Anterior cingulate cortex (tissue), 58 donors: ENCODE measurements at places on chromosomes 2 and 18.

DNA sequence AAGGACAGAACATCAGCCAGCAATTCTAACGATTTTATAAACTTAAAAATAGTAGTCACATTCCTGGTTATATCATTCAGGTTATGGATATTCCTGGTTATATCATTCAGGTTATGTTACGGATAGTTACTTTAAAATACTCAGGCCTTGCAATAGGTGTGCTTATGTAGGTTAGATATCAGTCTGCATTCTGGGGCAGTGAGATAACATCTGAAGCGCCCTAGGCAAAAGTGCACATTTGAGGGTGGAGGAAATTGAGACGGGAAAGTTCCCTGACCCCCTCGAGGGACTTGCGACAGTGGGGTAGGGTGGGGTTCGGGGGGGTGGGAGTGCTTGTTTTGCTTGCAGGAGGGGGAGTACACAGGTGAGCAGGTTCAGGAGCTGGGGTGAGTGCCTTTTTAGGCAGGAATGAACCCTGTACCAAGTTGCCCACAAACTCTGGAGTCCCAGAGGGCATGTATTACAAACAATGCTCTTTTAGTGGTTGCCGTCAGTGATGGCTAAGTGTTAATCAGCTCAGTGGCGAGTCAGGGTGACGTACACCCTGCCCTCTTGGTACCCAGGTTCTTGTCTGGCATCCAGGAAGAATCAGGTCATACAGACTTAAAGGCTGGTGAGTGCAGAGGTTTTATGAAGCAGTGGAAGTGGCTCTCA, 31.8 kb downstream of the CREG2 start:
- no peak for DNase-seq

DNA sequence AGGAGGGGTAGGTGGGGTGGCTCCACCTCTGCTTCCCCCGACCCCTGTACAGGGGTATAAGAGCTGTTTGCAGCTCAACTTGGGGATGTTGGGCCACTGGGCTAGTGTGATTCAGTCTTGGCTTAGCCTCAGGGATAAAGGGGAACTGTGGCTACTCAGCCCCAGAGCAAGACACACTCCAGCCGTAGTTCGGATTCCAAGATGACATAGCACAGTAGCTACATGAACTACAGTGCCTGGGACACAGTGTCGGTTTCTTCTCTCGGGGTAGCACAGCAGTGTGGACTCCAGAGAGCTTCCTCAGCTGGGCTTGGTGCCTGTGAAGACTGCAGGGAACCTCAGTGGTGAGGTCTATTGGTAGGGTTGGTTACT, 21.1 kb downstream of the CARF start:
- no peak for DNase-seq

DNA sequence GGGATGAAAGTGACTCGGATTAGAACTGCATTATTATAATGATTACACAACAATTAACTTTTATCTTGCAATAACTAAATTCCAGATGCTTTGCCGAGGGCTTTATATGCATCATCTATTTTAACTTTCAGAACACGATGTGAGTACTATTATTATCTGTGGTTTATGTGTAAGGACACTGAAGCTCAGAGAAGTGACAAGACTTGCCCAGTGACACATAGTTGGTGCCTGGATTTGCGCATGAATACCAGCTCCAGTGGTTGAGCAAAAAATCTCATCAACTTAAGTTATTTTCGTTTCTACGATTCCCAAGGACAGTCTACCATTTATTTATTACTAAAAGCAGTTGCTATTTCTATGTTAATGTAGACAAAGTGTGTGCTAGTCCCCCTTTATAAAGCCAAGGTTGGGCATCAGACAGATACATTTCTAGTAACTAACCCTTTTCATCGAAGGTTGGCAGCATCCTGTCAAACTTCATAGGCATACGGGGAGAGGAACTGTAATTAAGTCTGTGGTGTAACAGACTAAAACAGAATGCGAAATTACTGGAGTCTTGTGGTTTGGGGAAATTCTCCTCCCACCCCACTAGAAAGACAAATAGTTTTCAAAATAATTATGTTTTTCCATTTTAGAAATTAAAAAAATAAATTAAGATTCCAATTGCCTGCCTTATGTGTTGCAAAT, 73.2 kb upstream of the BOD1L2 start:
- no peak for DNase-seq

GRCh38 chr2:159867567-159868361, 69.8 kb upstream of the CD302 start:
- no peak for DNase-seq

DNA sequence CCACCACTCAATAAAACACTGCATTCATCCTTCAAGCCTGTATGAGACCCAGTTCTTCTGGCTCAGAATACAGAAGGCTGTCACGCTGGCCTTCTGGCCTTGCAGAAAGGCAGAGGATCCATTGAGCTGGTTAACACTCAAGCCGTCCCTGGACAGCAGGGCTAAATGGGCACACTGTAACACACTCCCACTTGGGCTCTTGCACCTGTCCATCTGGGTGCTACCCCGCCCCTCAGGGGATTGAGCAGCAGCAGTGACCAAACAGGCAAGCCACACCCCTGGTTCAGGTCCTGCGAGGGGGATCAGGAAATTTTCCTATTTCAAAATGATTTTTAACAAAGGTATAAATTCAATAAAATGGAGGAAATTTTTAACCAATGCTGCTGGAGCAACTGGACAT, 936.0 kb downstream of the CNTNAP5 start:
- no peak for DNase-seq

GRCh38 chr2:221975151-221975550, 323.6 kb downstream of the PAX3 start:
- no peak for DNase-seq

DNA sequence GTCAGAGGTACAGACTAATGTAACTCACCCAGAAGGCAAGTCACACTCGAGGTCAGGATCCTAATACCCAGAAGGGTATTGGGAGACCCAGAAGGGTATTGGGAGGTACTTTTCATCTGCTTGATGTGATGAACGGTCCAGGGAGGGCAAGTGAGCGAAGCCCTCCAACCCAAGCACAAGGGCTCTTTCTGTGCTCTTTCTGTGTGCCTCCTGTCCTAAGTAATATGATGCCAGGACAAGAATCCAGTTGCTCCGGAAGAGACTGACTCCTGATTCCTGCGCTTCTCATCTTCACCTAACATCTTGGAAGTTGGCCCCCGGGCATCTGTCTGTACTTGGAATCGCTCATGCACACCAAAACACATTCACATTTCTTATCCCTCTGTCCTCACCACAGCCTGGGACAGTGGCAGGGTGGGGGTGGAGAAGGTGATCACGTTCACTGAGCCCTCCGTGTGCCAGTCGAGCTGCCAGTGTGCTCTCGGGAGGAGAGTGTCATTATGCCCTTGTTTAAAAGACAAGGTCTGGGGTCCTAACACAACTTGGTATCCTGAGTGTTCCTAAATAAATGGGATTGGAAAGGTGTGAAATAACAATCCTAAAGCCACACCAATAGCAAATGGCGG, 17.1 kb downstream of the GYPC start:
- no peak for DNase-seq
